ENCODE measurements at places on chromosomes 16 and 17.

DNA sequence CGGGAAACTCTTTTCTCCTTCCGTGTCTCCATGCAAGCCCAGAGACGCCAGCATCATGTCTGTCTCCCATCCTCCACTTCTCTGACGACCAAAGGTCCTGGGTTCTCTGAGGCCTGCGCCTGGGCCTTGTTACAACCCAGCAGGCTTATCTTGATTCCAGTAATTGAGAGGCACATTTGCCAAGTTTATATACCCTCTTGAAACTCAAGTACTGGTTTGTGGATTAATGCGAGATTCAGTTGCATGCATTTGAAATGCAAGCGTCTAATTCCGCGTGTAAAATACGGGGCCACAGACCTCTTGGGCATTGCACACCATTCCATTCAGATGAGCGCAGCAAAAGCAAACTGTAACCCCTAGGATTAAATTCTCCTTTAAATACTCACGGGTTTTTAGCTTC lies 28.7 kb upstream of the CRISPLD2 start:
- DNase-seq: no peak

DNA sequence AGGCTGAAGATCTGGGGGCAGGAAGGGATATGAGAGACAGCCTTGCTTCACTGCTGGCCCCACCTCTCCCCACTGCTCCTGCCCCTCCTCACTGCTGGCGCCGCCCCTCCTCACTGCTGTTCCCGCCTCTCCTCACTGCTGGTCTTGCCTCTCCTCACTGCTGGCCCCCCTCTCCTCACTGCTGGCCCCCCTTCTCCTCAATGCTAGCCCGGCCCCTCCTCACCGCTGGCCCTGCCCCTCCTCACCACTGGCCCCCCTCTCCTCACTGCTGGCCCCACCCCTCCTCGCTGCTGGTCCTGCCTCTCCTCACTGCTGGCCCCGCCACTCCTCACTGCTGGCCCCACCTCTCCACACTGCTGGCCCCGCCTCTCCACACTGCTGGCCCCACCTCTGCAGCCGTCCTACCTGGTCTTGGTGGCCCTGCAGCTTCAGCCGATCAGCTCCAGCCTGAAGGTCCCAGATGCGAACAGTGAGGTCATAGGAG lies 9.5 kb upstream of the PAM16 start:
- no peak for DNase-seq

- DNase-seq: no peak
Measured at GRCh38 chr17:75566834-75567233, 20.8 kb upstream of the MYO15B start.

- no peak for DNase-seq
Measured at GRCh38 chr16:13645601-13646245, 274.2 kb upstream of the ERCC4 start.

DNA sequence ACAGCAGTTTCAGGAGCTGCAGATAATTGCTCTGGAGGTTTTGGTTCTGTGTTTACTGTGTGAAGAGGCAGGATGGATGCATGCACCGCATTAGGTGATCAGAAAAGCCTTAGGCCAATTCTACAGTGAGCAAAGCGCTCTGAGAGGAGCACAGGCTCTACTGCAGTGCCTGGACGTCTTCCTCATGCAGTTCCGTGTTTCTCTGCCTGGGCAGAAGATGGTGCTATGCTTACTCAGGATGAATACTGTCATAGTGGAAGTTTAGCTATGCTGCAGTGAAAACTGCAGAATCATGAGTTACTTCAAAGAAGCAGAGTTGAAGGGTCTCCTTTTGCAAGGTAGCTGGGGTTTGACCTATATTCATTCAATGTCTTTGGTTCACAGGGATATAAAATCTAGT lies 1012.4 kb downstream of the KCNJ18 start:
- DNase-seq: no peak

- DNase-seq: no peak
Measured at GRCh38 chr17:213286-214105, 32.0 kb upstream of the DOC2B start.

GRCh38 chr16:30996985-30997724 lies 12.1 kb downstream of the HSD3B7 start:
- DNase-seq: no peak

DNA sequence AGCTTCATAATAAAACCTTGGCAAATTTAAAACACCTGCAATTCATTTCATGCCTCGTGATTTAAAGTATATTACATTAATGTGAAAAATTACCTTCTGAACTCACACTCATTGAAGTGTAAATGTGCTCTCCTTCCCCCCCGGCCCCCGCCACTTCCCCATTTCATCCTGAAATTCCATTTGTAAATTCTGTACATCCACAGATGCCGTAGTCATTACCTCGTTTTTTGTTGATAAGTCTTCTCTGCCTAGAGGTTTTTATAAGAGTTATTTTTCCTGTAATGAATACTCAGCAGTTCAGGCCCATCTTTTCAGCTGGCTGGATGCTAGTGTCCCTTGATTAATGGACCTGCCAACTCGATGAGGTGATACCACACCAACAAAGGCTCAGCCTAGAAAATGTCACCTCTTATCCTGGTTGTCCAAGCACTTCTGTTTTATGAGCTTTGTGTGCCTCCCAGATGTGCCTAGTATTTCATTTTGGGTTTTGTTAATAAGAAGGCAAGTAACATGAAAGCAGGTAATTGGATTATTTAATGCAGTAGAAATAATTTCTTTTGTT lies 64.8 kb upstream of the KIFC3 start:
- DNase-seq: peak; percentile 16

GRCh38 chr17:49496183-49496866 lies 1.2 kb downstream of the NGFR start:
- peak; percentile 7 for DNase-seq

DNA sequence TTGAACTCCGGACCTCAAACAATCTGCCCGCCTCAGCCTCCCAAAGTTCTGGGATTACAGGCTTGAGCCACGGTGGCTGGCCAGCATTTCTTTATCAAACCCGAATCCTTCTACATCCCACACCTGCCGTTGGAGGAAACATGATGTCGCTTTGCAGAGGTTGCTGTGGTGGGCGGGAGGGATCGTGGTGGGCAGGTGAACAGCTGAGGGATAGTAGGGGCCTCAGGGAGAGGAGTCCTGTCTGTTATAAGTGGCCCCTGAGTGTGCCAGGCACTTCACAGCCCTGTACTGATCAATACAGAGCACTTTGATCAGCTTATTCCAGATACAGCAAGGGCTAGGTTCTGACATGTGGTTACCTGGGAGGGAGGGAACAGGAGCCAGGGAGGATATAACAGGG lies 76.5 kb downstream of the CYLD start:
- DNase-seq: no peak

DNA sequence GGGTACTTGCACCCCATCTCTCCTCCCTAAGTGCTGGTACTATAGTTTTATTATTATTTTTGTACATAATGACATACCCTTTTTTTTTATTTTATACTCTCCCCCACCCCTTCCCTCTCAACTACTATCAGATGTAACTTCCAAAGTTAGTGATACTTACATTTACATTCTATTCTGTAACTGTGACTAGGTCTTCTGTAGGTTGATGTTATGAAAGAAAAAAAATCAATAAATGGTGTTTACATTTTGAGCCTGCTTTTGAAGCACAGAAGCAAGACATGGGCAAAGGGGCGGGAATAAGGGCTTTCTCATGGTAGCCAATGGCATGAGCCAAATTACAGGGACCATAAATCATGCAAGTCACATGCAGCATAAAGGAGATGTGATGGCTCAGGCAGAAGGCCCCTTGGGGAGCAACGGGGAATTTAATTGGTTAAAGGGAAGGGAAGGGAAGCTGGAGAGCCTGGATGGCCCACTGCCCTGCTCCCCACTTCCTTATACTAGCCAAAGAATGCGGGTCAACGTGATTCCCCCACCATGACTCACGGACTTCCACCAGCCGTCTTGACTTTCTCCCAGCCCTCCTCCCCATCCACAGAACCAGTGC lies 2.4 kb upstream of the ACSF2 start:
- no peak for DNase-seq

GRCh38 chr17:27496005-27496404 lies 39.8 kb downstream of the KSR1 start:
- no peak for DNase-seq

DNA sequence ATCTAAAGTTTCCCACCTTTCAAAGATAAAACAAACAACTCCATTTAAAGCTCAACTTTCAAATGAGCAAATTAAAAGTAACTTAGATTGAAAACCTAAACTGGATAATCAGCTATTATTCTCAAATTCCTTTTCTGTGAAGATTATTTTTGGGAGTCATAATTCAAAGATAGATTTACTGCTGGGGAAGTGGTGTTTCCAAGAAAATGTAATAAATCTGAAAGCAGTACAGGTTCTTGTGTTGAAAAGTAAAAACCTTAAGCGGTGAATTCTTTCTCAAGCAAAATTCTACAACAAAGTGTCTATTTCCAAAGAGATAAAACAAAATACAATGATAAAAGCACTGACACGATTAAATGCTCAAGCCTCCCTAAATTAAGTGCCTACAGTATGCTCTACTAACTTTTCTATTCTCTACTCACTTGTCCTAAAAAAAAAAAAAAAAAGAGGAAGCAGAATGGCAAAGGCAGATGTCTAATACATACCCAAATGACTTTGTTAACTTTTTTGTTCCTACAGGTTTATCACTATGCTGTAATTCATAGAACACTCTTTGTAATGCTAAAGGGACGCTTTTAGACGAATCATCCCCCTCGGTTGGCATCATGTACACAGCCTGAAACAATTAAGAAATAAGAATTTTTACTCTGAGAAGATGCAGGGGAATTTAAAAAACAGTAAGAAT lies 34.5 kb downstream of the LITAFD start:
- no peak for DNase-seq

DNA sequence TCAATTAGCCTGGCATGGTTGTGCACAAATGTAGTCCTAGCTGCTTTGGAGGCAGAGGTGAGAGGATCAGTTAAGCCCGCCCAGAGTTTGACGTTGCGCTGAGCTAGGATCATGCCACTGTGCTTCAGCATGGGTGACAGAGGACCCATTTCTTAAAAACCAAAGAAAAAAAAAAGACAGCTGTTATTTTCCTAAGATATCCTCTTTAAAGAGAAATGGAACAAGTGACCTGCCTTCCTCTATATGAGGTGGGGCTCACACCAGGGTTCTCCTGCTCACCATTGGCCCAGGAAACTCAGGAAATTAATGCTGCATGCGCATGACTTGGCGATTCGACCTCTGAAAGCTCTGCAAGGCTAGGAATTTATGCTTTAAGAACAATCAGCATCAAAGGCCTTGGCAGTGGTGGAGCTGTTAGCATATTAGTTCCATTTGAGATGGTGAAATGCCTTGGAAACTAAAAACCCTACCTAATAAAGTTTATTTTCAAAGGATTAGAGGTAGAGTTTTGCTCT lies 108.3 kb downstream of the RBFOX1 start:
- DNase-seq: no peak

GRCh38 chr17:67283731-67284516 lies 38.9 kb upstream of the HELZ start:
- DNase-seq: no peak

GRCh38 chr16:64440421-64440831 lies 681.4 kb downstream of the CDH11 start:
- no peak for DNase-seq

DNA sequence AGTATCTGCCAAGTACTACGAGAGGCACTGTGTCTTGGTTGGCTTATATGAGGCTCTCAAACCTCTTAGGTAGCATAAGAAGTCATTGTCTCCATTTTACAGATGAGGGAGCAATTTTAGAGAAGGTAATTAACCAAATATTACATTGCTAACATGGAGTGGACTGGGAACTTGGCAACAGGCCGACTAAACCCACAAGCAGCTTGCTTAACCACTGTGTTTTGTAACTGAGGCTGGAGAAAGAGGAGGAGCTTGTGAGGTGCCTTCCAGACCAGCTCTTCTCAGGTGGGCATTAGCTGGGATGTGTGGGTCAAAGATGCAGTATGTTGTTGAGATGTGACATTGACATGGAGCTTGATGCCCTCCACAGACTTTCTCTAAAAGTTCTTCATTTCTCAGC lies 835.6 kb upstream of the RBFOX1 start:
- DNase-seq: no peak

- DNase-seq: no peak
Measured at GRCh38 chr17:47630614-47631013, 19.1 kb upstream of the KPNB1 start.

- DNase-seq: no peak
Measured at GRCh38 chr17:4950075-4950745, 709 bp upstream of the ENO3 start.

GRCh38 chr17:43713494-43714162 lies 45.0 kb downstream of the SOST start:
- no peak for DNase-seq

DNA sequence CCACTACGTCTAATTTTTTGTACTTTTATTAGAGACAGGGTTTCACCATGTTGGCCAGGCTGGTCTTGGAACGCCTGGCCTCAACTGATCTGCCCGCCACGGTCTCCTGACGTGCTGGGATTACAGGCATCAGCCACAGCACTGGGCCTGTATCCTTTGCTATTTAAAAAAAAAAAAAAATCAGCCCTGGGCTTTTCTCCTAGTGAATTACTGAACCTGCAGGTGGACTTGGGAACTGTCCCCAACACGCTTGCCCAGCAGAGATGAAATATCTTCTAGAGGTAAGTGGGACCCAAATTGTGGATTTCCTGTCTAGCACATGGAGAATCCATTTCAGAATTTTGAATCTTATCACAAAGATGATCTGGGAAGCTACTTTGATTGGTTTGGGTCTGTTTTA lies 14.8 kb downstream of the CNOT1 start:
- DNase-seq: no peak

GRCh38 chr17:35238821-35239220 lies 4.1 kb upstream of the SLFN5 start:
- DNase-seq: no peak

GRCh38 chr17:6241381-6241780 lies 171.2 kb downstream of the WSCD1 start:
- DNase-seq: no peak

DNA sequence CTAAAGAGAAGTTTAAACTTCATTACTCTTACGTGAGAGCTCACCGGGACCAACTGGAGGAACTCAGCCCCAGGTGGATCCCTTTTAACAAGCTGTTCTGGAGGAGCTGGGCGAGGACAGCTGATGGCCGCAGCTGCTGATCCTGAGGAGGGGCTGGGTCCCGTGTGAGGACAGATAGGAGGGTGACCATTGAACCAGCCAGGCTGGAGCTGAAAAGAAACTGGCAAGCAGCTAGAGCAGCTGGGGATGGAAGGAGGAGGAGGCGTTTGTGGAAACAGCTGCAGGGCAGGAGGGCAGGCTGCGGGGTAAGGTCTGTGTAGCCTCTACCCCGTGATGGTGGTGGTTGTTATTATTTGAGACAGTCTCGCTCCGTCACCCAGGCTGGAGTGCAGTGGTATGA lies 119.5 kb downstream of the AATF start:
- no peak for DNase-seq

GRCh38 chr17:57008958-57009357 lies 31.0 kb downstream of the SCPEP1 start:
- DNase-seq: no peak

Measured in NCI-H187 (cell line).